ENCODE measurements at places on chromosomes 4 and X.

GRCh38 chr4:47222276-47222675 lies 190.9 kb downstream of the GABRB1 start:
- no peak for DNase-seq

DNA sequence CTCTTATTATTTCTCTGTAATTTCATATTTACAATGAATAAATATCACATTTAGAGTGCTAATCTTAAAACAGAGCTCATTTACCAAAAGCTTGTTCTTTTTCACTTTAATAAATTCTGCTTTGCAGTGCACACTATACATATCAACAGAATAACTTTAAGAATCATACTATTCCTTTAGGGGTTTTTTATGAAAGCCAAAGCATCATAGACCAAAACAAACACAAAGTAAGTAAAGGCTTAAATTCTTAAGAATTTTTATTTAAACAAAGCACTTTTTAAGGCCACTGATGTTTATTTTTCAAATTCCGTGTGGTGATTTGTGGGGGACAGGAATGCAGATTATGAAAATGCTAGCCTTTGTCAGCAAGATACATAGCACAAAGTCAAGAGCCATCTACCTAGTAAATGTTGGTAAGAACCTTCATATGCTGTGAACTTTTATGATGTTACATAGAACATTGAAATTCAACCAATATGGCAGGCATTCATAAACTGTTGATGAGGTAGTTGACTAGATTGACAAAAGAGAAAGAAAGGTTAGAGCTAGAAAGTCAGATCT lies 17.8 kb downstream of the TIGD2 start:
- no peak for DNase-seq

- DNase-seq = no peak
Observed at GRCh38 chrX:17779434-17779833, 42.1 kb downstream of the SCML1 start.

DNA sequence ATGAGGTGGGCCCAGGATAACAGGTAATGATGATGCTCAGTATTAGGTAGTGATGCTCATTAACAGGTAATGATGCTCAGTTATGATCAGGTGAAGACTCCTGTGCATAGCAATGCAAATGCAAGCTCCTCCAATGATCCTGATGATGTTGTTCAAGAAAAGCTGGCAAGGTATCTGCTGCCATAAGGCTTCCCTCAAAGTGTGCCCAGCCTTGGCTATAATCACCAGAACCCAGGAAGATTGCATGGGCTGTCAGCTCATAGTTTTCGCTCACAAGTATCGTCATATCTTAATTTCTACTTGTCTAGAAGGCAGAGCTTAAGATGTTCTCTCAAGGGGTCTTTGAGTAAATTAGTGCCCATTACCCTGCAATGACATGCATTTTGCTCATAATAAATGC lies 366.2 kb upstream of the CLNK start:
- no peak for DNase-seq

DNA sequence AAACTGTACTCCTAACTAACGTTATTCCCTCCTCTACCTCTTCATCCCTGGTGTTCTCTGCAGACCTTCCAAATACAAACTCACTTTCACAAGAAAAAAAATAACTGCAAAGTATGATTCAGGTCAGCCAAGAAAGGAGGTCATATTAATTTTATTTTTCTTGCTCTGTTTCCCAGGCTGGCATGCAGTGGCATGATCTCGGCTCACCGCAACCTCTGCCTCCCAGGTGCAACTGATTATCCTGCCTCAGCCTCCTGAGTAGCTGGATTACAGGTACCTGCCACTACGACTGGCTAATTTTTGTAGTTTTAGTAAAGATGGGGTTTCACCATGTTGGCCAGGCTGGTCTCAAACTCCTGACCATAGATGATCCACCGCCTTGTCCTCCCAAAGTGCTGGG lies 156.6 kb downstream of the CHIC2 start:
- no peak for DNase-seq

GRCh38 chr4:38377195-38377594 lies 286.8 kb upstream of the KLF3 start:
- DNase-seq = no peak

DNA sequence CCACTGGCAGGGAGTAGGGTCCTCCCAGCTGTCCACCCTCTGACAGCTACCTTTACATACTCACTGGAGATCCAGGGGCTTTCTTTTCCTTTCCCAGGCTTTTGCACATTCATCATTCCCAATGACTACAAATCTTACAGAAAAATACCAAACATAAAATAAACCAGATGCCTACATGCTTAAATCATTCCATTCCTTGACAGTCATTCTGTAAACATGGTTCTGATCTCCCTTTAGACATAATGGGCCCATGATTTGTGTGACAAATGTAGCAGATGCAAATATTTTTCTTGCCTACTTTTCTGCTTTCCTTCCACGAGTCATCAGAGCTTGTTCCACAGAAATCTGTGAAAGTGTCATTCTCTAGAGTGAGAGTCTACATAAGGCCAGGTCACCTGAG lies 207.0 kb downstream of the IDS start:
- DNase-seq = no peak

GRCh38 chr4:165476214-165477098 lies 97.6 kb downstream of the CPE start:
- DNase-seq = no peak

DNA sequence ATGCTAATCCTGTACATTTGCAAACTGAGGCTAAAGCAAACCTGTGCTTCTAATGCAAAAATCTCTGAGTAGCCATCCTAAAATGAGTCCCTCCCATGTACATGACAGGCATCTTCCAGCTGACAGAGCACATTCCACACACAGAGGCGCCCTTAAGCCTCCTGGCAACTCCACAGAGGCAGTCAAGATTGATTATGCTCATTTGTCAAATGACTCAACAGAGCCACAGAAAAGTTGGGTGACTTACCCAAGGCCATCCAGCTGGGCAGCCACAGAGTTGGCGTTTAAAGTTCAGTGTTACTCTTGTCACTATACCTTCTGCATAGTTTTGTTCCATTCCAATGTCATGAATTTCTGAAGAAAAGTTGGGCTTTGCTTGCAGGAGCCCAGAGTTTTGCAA lies 394.6 kb upstream of the FGF13 start:
- no peak for DNase-seq

DNA sequence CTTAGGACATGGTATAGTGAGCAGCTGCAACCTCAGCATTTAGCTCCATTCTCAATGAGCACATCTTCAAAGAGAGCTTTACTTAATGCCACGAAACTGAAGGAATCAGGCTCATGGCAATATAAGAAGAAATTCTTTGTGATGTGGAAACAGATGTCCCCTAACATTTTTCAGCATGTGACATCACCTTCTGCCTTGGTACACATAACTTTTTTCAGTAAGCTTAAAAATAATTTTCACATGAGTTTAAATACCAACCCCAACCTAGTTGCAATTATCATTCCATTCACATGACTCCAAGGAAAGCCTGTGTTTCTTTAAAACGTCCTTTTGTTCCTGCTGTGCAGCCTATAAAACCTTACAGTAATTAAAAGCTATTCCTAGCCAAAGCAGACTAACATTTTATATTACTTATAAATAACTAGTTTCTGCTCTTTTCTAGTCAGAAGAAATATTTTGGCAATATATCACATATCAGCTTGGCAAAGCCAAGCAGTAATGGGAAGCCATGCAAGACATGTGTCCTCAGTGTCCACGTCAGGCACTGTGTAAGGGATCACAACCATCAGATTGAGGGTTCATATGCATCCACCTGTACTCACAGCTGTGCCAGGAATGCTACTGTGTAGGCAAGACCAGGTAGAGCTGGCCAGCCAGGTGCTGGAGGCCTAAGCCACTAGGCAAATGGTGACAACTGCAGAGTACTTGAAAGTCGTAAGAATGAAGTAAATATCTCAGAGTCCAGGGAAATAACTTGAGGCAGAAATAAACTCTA lies 466.6 kb downstream of the INPP4B start:
- DNase-seq = no peak

DNA sequence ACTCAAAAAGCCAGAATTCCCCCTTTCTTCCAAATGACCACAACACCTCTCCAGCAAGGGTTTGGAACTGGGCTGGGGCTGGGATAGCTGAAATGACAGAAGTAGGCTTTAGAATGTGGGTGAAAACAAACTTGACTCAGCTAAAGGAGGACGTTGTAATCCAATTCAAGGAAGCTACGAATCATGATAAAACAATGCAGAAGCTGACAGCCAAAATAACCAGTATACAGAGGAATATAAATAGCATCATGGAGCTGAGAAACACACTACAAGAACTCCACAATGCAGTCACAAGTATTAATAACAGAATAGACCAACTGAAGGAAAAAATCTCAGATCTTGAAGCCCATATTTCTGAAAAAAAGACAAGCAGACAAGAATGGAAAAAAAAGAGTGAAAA lies 95.8 kb upstream of the TET2 start:
- no peak for DNase-seq

GRCh38 chrX:129719931-129720530 lies 18.7 kb upstream of the XPNPEP2 start:
- DNase-seq = no peak

GRCh38 chr4:143207555-143207954 lies 22.8 kb downstream of the USP38 start:
- DNase-seq = no peak

DNA sequence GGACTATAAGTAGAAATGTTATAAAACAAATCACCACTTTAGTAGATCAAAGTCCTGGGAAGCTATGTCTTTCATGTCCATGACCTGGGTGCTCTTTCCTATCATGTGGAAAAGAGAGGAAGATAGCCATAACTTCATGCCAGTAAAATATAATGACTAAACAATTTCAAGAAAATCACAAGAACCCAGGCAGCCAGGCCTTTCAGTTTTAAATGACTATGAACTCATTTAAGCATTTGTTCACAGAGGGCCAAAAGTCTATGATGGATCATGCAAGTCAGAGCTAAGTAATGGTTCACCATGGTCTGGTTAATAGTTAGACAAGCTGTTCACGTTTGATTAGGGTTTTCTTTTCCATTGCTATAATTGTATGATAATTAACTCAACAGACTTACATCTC lies 155.8 kb downstream of the PPARGC1A start:
- DNase-seq = no peak

GRCh38 chr4:154471032-154471431 lies 20.6 kb downstream of the DCHS2 start:
- no peak for DNase-seq

DNA sequence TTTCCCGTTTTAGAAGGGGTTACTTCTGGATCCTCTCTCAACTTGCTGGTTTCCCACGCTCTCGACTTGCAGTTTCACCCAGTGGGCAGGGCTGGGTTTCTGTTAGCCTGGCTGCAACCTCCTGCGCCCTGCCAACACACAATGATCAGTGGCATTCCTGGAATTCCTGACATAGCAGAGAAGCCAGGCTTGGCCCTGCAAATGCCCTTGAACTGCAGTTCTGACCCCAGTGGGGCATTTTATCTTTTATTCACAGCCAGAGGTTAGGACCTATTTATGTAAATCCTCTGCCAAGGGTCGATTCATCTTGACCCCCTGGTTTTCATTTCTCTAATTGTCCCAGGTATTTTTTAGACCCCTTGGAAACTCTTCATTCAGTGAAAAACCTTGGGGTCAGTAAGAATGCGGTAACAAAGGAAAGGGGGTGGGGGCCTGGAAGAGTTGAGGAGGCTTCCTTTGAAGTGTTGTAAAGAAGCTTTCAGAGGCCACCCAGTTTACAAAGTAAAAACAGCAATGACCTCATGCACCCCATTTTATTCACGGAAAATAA lies 217.6 kb downstream of the ZNF674 start:
- no peak for DNase-seq

- DNase-seq = no peak
Observed at GRCh38 chrX:42098900-42099299, 175.5 kb upstream of the CASK start.

DNA sequence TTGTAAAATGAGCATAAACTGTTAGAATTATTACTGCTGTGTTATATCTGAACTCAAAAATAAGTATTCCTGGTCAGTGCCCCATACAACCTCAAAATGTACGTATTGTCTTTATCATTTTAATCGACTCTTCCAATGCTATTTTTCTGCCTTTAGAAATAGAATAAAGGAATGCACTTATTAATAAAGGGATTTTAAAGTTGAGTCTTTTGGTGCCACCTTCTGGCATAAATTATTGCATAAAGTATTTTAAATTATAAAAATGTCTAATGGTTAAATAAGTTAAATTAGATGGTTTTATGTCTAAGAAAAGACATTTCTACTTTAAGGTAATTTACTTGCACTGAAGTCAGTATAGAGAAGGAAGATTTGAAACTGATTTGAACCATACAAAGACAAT lies 424.0 kb upstream of the NDST4 start:
- DNase-seq = no peak

- no peak for DNase-seq
Observed at GRCh38 chrX:39205467-39205866, 404.2 kb downstream of the MID1IP1 start.

GRCh38 chrX:7582191-7582590 lies 260.8 kb upstream of the VCX start:
- no peak for DNase-seq

- DNase-seq = no peak
Observed at GRCh38 chrX:65610481-65610880, 57.0 kb upstream of the MSN start.

DNA sequence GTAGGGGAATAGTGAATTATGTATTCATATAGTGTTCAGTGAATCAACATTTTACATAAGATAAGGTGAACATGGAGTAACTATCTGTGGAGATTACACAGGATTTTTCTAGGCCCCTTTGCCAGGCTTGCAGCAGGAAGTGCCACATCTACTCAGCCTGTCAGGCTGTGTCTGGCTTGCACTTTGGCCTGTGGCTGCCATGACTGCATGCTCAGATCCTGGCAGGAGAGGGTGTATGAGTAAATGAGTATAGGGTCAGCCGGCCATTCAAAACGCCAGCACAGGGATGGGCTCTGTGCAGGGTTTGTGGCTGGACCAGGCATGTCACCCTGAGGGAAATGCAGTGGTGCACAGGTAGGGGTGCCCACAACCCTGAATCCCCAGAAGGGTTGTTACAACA lies 51.9 kb downstream of the UBQLN2 start:
- no peak for DNase-seq

DNA sequence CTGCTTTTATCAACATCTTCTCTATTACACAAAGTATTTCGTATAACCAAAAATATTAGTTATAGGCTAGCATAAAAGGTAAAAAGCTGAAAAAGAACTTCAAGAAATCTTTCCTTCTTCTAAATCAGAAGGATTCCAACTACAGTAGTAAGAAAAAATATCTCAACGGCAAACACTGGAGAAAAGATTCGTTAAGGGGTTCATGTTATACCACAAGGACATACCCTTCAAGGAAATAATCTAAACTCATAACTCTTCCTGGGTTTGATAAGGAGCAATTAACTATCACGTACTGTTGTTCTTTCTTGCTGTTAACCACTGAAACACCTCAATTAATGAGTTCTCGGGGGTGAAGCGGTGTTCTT lies 1.5 kb downstream of the SMIM14 start:
- DNase-seq = no peak

DNA sequence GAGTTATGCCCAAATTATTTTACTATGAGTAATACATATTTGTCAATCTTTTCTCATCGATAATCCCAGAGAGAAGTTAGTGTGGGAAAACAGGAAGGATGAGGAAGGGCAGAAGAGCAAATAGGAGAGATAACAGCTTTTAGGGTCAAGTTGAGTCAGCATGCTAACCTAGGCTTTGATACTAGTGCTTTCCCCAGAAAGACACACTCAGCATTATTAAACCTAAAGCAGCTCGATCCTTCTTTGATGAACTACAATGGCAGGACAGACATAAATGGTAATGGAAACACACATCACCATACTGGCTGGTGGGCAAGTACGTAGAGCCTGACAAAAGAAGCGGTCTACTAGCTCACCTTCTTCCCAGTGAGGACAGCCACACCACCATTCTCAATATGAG lies 20.5 kb downstream of the AIFM1 start:
- no peak for DNase-seq

- DNase-seq = no peak
Observed at GRCh38 chr4:65973186-65973585, 302.9 kb upstream of the EPHA5 start.

Measured in NCI-H1694 treated with DMSO at 0.1 percent for 48 hours (cell line).